ENCODE measurements at places on chromosomes 12 and 14.
A peak's percentile ranks its signal among the peaks of the same experiment; 100 is the strongest.

GRCh38 chr12:75816897-75817296 lies 214.7 kb downstream of the PHLDA1 start:
- peak; percentile 93 for DNase-seq

GRCh38 chr14:79551523-79551922 lies 659.8 kb downstream of the DIO2 start:
- no peak for DNase-seq

DNA sequence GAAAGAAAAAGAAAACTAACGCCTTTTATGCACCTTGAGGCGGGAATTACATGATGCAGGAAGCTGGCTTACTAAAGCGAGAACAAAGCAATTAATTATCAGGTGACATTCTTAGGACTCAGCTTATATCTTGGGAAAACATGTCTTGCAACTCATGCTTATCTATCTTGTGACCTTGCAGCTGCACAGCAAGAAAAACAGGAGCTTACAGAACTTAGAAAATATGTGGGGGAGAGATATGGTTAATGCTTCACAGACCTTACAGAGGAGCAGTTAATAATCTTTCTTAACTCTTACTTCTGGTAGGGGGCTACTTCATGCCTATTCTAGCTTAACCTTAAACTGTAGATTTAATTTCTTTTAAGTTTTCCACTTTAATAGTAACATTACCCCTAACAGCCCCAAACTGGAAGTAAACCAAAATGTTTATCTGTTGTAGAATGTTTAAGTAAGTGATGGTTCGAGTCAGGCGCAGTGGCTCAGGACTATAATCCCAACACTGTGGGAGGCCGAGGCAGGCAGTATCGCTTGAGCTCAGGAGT lies 13.2 kb upstream of the OR11G2 start:
- no peak for DNase-seq

DNA sequence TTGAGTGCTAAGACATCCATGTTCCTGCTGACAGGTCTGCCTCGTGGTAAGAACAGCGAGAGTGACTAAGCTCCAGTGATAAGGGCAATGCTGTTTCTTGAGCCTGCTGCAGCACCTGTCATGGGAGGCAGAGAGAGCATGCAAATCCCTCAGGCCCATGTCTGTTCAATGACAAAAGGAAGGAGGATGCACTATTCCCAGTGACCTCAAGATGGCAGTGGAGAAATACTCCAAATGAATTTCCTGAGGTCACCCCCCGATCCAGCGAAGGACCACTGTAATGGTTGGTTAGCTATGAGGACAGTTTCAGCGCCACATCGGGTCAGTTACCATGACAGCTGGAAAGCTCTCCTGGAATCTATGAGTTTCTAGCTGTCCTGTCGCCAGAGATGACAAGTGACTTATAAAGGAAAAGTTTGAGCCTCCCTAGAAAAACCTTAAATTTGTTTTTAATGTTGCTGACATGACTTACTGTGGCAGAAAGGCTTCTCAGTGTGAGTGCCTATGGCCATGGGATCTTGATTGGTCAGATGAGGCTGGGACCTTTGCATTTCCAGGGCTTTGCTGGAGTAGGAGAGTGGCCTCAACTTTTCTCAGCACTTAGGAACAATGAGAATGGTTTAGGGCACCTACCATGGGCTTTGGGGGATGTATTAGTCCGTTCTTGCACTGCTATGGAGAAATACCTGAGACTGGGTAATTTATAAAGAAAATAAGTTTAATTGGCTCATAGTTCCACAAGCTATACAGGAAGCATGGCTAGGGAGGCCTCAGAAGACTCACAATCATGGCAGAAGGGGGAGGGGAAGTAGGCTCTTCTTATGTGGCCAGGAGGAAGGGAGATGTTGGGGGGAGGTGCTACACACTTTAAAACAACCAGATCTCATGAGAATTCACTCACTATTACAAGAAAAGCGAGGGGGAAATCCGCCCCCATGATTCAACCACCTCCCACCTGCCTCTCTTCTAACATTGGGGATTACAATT lies 88.0 kb upstream of the TMEM260 start:
- peak; percentile 68 for DNase-seq

GRCh38 chr12:111785651-111786050 lies 18.9 kb downstream of the ALDH2 start:
- no peak for DNase-seq

DNA sequence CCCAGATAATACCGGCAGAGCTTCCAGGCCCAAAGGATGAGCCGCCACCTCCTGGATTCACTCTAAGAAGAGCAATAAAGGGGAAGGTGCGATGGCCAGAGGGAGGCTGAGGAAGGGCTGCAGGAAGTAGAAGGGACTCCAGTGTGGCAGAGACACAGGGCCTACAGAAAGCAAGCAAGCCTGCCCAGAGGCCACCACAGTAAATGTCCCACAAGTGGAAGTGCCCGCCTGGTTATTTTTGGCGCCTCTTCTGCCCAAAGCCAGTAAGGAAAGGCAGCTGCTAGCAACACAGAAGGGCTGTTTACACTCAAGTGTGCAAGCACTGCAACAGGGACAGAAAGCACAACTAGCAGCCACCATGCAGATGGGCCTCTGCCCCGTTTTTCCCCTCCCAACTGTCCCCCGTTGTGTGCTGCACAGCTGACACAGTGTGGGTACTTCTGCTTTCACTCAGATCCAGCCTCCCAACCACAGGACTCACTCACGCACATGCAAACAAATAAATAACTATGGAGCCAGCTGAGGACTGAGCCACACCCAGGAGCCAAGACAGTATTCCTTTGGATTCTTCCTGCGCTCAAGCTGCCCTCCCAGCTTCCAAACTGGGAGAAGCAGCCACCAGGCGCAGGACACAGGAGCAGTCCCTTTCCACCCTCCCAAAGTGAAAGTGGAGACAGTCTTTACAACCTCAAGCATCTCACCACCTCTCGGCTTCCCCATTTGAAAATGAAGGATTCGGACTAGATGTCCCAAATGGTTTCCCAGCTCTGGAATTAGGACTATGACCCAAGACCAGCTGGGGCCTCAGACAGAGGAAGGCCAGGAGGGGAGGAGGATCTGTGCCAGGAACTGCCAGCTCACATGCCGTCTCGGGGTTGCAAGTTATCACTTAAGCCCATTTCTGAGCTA lies 40.0 kb upstream of the PNMA1 start:
- DNase-seq, result no peak

DNA sequence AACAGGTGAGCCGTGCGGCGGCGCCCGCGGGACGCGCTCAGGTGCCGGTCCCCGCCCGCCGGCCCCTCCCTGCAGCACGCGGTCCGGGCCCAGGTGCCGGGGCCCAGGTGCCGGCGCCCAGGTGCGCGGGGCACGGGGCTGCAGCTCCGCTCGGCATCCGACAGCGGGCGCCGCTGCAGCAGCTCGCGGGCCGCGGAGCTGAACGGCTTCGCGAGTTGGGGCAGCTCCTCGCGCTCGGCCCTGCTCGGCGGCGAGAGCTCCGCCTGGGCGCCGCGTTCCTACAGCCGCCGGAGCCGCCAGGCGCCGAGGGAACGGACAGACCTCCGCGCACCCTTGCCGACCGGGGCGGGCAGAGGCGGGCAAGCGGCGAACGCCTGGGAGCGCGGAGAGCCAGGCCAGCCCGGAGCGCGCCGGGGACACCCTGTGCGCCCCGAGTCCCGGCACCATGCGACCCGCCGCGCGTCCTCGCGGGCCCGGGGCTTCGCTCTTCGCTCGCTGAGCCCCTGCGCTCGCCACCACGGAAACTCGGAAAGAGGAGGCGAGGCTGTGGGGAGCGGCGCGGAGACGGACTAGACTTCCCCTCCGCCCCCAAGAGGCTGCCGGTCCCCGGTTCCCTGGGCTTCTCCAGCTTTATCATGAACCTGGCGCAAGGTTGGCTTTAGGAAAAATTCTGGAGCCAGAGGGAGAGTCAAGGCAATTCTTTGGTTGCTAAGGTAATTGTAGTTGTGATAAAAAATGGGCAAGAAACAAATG lies at the start of gene RGS6:
TSS of gene RGS6 (plus strand) at position 201 of the 753 bp plus-strand sequence.
- DNase-seq, result no peak

DNA sequence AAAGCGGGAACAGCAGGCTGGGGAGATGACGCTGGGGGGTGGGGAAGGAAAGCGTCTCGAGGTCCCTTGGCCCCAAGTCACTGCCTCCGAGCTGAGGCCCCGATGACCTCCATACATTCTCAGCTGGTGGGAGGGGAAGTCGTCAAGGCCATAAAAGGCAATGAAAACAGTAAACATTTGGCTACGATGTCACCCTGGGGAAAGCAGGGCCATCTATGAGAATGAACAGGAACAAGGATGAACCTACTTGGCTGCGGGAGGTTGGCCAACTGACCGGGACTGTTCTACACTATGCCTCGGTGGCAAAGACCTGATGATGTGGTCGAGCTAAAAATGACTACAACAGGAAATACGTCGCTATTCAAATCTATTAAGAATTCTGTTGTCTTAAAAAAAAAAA lies 19.5 kb downstream of the PRKAB1 start:
- no peak for DNase-seq

DNA sequence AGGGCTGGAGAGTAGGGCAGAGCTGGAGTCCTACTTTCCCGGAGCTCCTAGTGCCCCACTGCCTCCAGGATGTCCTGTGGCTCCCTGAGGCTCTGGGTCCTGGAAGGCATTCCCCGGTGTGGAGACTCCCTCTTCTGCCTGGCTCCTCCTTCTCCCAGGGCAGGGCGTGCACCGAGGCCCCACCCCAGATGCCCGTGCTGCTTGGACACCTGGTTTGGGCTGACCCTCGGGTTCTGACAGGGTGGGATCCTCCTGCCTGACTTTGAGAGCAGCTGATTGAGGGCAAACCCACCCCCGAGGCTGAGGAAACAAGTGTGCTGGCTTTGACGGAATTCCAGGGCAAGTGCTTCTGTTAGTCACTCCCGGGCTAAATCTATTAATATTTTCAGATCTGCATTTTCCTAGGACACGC lies 15.4 kb downstream of the TEAD4 start:
- no peak for DNase-seq

GRCh38 chr14:69675877-69676416 lies 64.6 kb downstream of the SUSD6 start:
- no peak for DNase-seq

GRCh38 chr12:99131751-99132199 lies 486.7 kb downstream of the APAF1 start:
- DNase-seq, result no peak

DNA sequence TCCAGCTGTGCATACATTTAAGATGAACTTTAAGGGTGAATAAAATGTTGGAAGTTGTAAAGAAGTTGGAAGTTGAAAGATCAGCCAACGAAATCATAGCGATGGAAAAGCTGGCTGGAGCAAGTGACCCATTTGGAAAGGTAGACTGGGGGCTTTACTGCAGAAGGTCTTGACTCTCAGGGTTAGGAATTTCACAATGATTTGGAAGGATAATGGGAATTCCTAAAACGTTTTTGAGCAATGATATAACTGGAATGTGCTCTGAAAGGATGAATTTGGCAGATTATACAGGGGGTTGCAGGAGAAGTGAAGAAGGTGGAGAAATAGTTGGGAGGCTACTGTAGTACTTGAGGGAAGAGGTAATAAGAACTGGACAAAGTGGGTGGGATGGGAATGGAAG lies 27.4 kb downstream of the EMP1 start:
- no peak for DNase-seq

DNA sequence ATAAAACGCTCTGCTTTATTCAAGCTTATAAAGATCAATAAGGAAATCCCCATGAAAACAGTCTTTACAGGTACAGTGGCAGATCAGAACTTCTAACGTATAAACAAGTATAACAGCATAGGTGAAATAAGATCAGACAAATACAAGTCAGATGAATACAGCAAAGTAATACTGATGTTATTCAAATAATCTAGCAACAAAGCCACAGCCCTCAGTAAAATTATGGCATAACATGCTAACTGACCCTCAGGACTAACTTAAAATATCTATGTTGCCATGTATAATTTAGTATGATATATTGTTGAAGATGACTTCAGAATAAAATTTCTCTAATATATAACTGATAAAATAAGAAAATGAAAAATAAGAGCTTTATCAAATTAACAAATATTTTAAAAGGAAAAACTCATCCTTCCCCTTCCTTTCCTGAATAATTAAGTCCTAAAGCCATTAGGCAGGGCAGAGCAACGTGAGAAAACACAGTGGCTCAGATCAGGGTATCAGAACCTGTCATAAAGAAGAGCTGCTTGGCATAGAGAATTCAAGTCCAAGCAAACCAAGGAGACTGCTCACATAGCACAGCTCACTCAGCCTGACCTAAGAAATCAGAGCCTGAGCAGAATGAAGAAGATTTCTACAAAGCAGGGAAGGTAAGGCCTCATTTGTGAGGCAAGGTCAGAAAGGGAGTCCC lies 70.7 kb downstream of the PAWR start:
- DNase-seq, result no peak

- DNase-seq, result no peak
Measured at GRCh38 chr12:123369229-123369628, 4.6 kb upstream of the SBNO1 start.

GRCh38 chr14:53990978-53991377 lies 34.4 kb upstream of the BMP4 start:
- no peak for DNase-seq

DNA sequence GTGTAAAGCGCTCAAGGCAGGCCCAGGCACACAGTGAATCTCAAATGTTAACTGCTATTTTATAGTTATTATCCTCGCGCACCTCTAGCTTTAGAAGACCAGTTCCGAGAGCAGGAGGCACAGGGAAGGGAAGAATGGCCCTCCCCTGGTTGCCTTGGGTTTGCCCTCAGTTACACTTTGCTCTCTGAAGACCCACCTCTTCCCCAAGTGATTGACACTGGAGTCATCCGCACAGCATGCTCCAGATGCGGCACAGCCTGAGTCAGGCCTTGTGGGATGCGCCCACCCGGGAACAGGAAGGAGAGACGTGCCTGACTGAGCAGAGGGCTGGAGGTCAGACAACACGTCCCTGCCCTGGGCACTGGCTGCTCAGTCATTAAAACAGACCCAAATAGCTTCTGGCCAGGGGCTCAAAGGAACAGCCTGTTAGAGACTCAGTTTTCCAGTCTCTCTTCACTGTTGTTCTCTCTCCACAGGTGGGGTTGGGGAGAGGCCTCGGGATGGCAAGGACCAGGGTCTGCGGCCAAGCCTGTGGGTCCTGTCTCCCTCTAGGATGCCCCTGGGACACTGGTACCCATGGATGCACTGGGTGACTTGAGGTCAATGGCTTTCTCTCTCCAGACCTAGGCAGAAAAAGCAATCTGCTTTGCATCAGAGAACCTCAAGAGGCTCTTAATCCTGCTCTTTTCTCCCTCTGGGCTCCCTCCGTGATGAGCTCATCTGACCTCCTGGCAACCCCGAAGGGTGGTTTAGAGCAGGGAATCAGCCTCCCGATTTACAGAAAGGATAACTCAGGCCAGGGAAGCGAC lies 13.6 kb upstream of the MLXIP start:
- DNase-seq, result no peak

GRCh38 chr14:42370056-42370455 lies 763.4 kb downstream of the LRFN5 start:
- DNase-seq, result no peak

All from NCI-H1694 (cell line).